ENCODE measurements at places on chromosomes 2 and 18. TPM values are rescaled to one million over a fixed set of nuclear protein-coding genes. Genes with fewer than 3 reads are reported as not detected.

The POTEI gene
- total RNA-seq, result not detected

The FNDC4 gene
- not detected for total RNA-seq

The OSBPL1A gene
- total RNA-seq, result 2.7 TPM

DNA sequence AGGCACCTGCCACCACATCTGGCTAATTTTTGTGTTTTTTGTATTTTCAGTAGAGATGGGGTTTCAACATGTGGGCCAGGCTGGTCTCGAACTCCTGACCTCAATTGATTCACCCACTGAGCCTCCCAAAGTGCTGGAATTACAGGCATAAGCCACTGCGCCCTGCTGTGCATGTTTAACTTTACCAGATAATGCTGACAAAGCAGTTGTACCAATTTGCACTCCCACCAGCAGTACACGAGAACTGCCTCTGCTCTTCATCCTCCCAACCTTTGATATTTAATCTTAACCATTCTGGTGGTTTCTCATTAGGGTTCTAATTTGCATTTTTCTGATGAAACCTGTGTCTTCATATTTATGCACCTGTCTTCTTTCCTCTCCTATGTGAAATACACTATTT, 12.0 kb upstream of the DYM start:
- peaks cover 9% of the 10 kb centered on the region for H3K4me1 ChIP-seq
- DNase-seq, result no peak
- H3K36me3 ChIP-seq, result peaks cover 5% of the 10 kb centered on the region
- no peak overlapping the region for H3K4me3 ChIP-seq
- H3K27me3 ChIP-seq, result peaks cover 3% of the 10 kb centered on the region

DNA sequence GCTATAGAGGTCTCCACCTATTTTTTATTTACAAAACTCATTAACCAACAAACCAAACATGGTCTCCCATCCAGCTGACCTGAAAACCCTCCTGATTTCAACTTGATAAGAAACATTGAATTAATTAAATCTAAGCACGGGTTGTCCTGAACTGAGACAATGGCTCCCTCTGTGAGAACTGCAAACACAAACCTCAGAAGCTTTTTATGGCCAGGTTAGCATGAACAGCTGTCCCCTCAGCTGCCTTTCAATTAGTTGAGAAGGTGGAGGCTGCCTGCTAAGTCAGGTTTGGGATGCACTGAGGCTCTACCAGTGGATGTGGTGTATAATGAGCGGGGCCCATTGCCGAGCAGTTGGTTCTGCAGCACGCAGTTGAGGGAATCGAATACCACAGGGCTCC, 258.5 kb upstream of the DDX18 start:
- H3K4me1 ChIP-seq, result no peaks in the 10 kb centered on the region
- no peak for DNase-seq
- H3K27me3 ChIP-seq, result no peaks in the 10 kb centered on the region
- no peak overlapping the region for H3K4me3 ChIP-seq
- H3K36me3 ChIP-seq, result no peaks in the 10 kb centered on the region
